ENCODE measurements at places on chromosomes 13 and 19. TPM values are rescaled to one million over a fixed set of nuclear protein-coding genes. Genes with fewer than 3 reads are reported as not detected.

LENG9 gene
- 5.7 TPM for polyA plus RNA-seq

ZNF723 gene
- polyA plus RNA-seq = not detected

MEIOSIN gene
- polyA plus RNA-seq = 0.11 TPM

ZNF599 gene
- polyA plus RNA-seq = 2.9 TPM

OVOL3 gene
- polyA plus RNA-seq = not detected

CTXN1 gene
- 1.3 TPM for polyA plus RNA-seq

RASGRP4 gene
- polyA plus RNA-seq = 0.48 TPM

FCHO1 gene
- polyA plus RNA-seq = 0.76 TPM

DCT gene
- polyA plus RNA-seq = 0.34 TPM

CBLC gene
- polyA plus RNA-seq = 11.1 TPM

GPR12 gene
- polyA plus RNA-seq = 0.11 TPM

ZNF793 gene
- 2.8 TPM for polyA plus RNA-seq

ODAD3 gene
- not detected for polyA plus RNA-seq

ATP7B gene
- 2.4 TPM for polyA plus RNA-seq

All from adipose tissue (tissue), 3 donors.